ENCODE measurements at places on chromosomes 2 and 18.

- peak; percentile 19 for DNase-seq
These were observed 160.4 kb upstream of the PID1 start for GRCh38 chr2:229431327-229431954.

- DNase-seq, result no peak
These were observed 7.3 kb downstream of the CAPN10 start for GRCh38 chr2:240593703-240594451.

GRCh38 chr18:76589866-76590265, 94.8 kb upstream of the ZNF516 start:
- no peak for DNase-seq

GRCh38 chr2:8569332-8569930, 112.4 kb upstream of the ID2 start:
- no peak for DNase-seq

DNA sequence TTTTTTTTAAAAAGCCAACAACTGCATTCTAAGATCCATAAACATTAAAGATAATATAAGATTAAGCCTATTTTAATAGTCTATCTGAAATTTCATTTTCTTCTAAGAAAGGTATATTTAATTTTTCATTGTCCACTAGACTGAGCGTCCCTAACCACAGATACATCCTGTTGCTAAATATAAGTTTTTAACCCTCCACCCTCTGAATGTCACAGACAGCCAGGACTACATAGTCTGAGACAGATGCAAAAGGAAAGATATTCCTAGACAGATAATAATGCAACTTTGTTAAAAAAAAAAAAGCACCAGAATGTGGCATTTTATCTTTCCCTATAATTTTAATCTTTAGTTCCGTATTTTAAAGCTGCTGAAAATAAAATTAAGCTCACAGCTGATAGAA, 114.6 kb downstream of the ZEB2 start:
- DNase-seq, result no peak

DNA sequence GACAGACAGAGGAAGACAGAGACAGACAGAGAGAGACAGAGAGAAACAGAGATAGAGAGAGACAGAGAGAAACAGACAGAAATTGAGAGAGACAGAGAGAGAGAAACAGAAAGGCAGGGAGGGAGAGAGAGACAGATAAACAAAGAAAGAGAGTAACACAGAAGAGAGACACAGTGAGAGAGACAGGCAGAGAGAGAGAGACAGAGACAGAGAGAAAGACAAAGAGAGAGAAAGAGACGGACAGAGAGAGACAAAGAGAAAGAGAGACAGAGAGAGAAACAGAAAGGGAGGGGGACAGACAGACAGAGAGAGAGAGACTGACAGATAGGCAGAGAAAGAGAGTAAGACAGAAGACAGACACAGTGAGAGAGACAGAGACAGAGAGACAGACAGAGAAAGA, 108.5 kb upstream of the ANKRD30BL start:
- DNase-seq, result no peak

- DNase-seq, result no peak
These were observed 202.1 kb upstream of the RND3 start for GRCh38 chr2:150689590-150689989.

- no peak for DNase-seq
These were observed 233.1 kb downstream of the SEPTIN10 start for GRCh38 chr2:109380502-109381326.

GRCh38 chr2:223591596-223591995, 10.6 kb downstream of the SCG2 start:
- no peak for DNase-seq

- DNase-seq, result no peak
These were observed 34.2 kb downstream of the CHRNA1 start for GRCh38 chr2:174729797-174730697.

- DNase-seq, result no peak
These were observed 410.0 kb upstream of the TNP1 start for GRCh38 chr2:217269701-217270484.

GRCh38 chr2:150392614-150393013, 94.9 kb downstream of the RND3 start:
- no peak for DNase-seq

GRCh38 chr2:72722492-72723070, 103.3 kb downstream of the EXOC6B start:
- no peak for DNase-seq

DNA sequence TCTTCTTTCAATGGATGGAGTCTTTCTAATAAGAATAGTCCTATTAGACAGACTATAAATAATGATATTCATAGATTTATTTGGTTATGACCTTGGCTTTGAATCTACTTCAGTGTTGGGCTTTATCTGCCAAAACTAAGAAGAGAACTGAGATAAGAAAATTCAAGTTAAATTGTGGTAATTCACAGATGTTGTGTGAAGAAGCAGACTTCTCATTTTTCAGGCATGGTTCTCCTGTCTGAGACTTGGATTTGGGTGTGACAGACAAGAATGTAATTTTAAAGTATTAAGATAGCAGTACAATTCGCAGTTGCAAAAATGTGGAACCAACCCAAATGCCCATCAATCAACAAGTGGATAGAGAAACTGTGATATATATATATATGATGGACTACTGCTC, 124.7 kb downstream of the QPCT start:
- DNase-seq, result no peak

DNA sequence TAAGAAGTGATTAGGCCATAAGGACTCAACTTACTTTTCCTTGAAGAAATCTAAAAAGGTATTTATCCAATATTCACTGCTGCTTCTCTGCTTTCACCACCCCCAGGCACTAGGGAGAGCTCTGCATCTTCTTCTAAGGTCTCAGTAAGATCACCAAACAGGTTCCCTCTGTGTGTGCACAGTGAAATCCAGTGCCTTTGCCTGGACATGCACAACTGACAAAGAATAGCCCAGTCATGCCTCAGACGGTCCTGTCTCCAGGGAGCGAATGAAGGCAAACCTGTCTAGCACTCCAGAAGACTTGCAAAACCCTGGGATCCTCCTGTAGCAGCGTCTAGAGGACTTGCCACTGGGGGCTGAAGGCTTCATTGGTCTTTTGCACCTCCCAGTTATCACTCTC, 344.5 kb upstream of the LRATD1 start:
- peak; percentile 63 for DNase-seq

GRCh38 chr18:49352321-49352720, 108.1 kb downstream of the DYM start:
- no peak for DNase-seq

- no peak for DNase-seq
These were observed 195.8 kb downstream of the NDUFA10 start for GRCh38 chr2:239829326-239829725.

DNA sequence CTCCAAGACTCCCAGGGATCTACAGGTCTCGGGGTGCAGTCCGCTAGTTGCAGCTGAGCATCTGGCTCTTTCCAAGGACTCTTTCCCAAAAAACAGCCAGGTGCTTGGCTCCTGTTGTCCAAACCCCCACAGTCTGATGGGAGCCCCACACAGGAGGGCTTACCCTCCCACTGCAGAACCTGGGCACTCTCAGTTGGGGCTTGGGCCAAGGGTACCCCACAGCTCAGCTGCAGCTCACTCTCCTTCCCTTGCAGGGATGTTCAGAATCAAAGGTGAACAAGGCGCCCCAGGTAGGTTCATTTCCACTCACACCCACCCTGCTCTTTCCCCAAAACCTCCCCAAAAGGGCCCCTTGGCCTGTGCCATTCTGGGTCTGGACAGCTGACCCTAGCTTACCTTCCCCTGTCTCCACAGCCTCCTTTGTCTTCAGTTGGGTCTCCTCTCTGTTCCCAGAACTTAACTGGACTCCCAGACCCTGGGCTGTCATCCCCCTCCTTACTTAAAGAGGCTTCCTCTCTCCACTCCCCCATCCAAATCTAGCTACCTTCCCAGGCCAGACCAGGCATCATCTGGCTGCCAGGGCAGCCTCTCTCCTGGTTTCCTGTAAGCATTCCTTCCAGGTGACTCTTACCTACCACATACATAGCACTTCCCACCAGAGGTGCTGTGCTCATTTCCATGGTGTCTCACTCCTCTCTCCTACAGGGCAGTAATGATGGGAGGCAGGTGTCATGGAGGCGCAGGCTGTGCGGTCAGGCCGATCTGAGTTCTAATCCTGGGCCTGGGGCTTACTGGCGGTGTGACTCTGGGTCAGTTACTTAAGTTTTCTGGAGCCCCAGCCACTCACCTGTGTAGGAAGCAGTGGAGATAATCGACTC, 29.5 kb downstream of the MARCO start:
- no peak for DNase-seq

All from LNCaP clone FGC (cell line).